ENCODE measurements at places on chromosomes 7 and 10. TPM values are rescaled to one million over a fixed set of nuclear protein-coding genes. Genes with fewer than 3 reads are reported as not detected.

DNA sequence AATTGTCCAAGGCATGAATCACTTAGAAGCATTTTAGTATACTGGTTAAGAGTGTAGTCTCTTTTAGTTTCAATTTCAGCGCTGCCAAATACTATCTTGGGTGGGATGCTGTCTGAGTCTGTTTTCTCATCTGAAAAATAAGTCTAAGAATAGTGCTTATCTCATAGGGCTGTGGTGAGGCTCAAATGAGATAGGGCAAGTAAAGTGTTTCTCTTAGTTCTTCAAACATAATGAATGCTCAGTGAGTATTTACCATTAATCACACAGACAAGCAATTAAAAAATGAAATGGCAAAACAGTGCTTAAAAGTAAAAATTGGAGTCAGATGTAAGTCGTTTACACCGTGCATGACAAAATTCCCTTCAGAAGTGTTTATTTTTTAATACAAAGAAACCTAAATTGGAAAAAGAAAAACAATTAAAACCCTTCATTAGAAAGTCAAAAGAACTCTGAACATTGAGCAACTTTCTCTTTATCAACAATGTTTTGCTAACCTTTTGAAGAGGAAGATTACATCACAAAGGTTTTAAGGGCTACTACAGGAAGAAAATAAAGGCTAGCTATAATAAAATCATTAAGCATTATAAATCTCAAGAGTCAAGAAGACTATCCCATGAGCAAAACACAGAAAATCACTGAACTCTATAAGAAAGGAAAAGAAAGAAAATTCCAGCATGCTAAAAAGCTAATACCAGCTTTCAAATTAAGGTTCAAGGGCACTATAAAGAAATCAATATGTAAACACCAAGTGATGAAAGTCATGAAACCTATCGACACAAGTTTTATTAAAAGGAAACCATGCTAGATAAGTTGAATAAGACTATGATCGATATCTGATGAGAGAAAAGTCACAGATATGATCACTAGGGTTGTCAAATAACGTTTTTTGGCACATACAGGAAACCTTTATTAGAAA is 45.6 kb upstream of the C1GALT1 start:
- DNase-seq, result no peak

- DNase-seq, result no peak
Observed at GRCh38 chr10:121455377-121455776, 142.9 kb downstream of the FGFR2 start.

DNA sequence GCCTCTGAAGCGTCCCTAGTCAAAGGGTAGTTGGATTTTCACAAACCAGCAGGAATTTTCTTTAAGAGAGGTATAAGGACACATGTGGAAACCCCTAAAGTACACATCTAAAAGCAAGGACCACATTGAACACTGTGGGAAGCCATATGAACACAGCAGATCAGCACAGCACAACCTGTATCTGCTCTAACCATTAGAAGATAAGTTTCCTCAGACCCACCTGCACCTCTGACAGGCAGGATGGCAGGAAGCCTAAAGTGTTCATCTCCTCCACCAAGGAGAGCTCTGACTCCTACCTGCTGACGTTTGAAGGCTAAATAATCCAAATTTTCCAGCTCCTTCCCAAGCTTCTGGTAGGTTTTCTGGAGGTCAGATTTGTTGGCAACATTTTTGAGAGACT is 174.4 kb downstream of the CTNNA3 start:
- DNase-seq, result no peak

DNA sequence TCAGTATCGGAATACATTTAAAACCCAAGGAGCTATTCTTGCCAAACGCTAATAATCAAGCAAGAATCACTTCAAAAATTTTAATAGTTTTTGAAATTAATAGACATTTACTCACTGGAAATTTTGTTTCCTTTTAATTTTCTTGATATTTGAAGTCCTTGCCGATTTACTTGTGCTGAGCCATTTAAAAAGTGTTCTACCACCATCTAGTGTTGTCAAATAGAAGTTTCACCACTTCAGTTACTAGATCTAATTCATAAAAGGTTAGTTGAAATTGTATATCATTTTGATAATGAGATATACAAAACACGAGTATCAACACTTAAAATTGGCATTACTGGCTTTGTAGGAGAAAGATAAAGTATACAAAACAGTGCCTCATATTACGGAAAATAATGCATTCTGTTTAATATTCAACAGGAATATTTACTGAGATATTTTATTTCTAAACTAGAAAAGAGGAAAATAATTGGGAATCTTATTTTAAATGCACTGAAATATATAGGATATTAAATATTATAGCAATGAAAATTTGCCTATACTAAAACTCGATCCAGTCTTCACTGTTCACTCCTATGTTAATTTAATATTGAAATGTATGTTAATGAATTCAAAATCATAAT is 664.8 kb upstream of the SEMA3D start:
- peak; percentile 29 for DNase-seq

- DNase-seq, result no peak
Observed at GRCh38 chr10:5599613-5600520, 66.5 kb downstream of the ASB13 start.

- no peak for DNase-seq
Observed at GRCh38 chr7:152868122-152869040, 108.8 kb downstream of the ACTR3B start.

Gene PLEKHS1
- not detected for total RNA-seq

GRCh38 chr10:91955114-91955513 is 31.5 kb downstream of the BTAF1 start:
- DNase-seq, result no peak

DNA sequence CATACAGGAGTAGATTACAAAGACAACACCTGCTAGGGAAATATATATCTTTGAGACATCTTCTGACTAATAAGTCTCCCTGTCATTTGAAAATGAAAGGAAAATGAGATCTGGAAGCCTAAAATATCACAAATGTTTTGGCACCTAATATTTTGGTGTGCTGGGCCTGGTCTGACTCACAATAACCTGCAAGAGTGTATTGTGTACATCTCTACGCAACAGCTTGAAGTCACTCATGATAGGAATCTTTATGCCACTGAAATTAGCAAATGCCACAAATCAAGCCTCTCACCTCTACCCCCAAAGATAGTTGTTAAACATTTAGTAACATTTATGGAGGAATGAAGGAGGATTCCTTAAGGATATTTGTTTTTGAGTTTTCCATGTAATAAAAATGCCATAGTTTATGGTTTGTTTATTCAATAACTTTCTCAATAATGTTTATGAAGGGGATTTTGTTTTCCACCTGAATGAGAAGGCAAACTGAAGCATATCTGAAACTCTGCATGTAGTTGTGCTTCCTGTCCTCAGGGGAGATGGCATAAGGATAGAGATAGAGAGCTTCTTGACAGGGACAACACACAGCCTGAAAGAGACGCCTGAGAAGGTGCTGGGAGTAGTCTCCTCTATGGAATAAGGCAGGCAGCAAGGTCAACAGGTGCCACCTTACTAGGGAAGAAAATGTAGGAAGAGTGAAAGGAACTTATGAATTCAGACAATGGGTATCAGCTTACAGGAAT is 197.4 kb downstream of the AHR start:
- DNase-seq, result no peak

DNA sequence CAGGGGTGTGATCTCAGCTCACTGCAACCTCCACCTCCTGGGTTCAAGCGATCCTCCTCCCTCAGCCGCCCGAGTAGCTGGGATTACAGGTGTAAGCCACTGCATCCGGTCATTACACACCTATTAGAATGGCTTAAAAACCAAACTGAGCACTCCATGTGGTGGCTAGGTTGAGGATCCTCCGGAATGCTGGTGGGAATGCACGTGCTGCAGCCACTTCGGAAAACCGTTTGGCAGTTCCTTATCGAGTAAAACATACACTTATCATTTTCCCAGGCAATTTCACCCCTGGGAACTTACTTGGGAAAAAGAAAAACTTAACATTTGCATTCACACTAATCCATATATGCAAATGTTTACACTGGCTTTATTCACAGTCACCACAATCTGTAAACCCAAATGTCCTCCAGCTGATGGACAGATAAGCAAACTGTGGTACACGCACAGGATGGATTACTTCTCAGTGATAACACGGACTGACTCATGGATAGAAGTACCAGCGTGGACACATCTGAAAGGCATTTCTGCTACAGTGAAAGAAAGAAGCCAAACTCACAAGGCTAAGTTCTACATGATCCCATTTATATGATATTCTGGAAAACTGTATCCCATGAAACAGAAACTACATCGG is 20.4 kb downstream of the RFC2 start:
- no peak for DNase-seq

Gene ELFN1
- 0.23 TPM for total RNA-seq

DNA sequence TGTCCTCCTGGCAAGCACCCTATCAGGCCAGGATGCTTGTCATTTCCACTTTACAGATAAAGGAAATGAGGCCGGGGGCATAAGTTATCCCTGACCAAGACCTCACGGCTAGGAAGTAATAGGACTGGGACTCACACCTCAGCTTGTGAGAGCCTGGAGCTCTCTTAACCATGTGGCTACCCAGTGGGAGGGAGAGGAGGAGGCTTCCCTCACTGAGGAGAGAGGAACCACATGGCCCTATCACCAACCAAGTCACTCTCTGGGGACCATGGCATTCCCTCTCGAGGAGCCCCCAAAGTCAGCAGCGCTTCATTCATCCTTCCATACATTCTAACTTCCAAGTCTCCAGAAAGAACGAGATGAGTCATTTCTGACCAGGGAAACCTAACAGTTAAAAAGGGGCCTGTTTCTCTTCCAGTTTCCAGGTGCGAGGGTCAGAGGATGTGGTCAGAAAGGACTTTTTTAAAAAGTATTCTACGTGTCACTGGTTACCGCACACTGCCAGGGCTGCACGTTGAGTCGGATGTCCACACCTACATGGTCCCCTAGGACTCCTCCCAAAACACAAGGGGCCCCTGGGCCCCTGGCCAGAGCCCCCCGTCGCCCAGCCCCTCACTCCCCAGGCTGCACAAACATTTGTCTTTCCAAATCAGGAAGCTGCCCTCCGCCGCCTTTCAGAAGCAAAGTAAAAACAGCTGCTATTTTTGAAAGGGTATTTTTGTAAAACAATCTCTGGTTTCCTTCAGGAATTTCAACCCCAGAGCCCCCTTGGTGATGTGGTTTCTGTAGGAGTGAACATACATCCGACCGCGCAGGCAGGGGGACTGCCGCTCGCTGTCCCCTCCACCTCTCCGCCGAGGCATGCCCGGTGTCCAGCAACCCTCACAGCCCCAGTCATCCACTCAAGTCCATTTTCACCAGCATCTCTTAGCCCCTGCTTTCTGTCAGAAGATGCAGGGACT is 128.2 kb upstream of the CHST15 start:
- no peak for DNase-seq

Gene GIMAP7
- not detected for total RNA-seq

Gene LMOD2
- total RNA-seq, result not detected

DNA sequence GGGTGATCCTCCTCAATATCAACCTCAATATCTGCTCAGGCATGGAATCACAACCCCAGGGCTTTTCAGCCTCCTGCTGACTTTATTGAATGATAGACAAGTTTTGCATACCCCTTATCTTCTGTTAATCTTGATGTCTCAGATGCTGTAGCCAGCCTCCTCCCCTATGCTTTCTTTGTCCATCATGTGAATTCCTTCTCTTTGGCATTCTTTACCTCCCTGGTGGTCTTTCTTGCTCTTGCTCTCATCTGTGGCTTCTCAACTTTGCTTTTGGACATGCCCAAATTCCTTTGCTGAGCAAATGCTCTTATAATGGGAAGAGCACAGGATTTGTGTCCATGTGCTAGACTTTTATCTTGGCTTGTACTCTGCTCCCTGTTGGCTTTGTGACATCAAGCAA is 73.4 kb upstream of the FAM13C start:
- DNase-seq, result no peak

Gene SLC13A1
- total RNA-seq, result not detected

DNA sequence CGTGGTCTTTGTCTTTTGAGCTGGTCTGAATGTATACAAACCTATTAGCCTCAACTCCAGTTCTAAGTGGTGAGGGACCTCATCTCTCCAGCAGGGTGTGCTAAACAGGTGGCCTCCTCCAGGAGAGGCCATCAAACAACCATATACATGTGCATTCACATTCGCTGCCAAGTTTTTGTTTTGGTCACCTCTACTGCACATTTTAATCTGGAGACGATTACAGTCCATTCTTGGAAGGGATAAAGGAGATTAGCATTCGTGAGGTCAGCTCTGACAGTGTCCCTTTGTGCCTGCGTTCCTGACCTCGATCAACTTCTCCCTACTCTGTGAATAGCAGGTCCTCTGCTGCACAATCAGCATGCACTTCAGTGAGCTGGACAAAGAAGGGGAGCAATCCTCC is 60.8 kb downstream of the RHOBTB1 start:
- no peak for DNase-seq

- DNase-seq, result no peak
Observed at GRCh38 chr10:102988404-102989314, 70.6 kb downstream of the CNNM2 start.

- no peak for DNase-seq
Observed at GRCh38 chr7:42753811-42754363, 158.0 kb downstream of the C7orf25 start.

DNA sequence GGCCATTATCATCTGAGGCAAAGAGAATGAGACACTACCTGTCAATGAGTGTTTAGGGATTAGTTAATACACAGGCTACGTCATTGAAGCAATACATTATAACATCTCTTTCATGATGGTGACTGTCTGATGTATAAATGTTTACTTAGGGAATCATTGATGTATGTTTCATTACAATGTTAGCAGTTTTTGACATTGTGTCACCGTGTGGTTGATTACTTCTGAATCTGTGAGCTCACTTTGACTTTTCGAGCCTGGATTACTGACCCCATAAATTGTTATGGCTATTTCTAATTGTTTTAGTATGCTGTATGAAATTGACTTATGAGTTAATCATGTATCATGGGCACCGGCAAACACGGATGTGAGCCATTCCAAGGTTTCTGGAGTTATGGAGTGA is 494.0 kb downstream of the MAGI2 start:
- DNase-seq, result no peak

Gene SEMA3A
- total RNA-seq, result 13.7 TPM

Measured in epithelial cell of proximal tubule (primary cell).